ENCODE measurements at places on chromosomes 2 and 18. TPM values are rescaled to one million over a fixed set of nuclear protein-coding genes. Genes with fewer than 3 reads are reported as not detected.

Gene TYW5
- 13.0 TPM for total RNA-seq

- DNase-seq, result no peak
Observed at GRCh38 chr2:173961346-173961705, 3.8 kb downstream of the SP3 start.

- DNase-seq, result no peak
Observed at GRCh38 chr18:62179213-62179612, 7.6 kb downstream of the PIGN start.

DNA sequence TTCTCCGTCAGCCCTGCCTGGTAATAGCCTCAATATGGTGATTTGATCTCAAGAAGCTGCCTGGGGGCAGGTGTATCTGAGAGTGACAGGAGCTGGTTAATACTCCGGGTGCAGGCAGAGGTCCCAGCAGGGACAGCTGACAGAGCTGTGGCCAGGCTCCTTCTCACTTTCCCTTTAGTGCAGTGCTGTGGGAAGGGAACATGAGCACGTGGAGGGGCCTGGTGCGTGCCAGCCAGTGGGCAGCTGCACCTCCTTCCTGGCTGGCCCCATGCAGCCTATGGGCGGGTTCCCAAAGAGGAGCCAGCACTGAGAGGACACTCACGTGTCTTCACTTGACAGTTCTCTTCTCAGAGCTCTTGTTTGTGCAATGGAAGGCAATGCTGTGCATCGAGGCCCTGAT, 9.1 kb downstream of the CNNM4 start:
- peak; percentile 88 for DNase-seq

DNA sequence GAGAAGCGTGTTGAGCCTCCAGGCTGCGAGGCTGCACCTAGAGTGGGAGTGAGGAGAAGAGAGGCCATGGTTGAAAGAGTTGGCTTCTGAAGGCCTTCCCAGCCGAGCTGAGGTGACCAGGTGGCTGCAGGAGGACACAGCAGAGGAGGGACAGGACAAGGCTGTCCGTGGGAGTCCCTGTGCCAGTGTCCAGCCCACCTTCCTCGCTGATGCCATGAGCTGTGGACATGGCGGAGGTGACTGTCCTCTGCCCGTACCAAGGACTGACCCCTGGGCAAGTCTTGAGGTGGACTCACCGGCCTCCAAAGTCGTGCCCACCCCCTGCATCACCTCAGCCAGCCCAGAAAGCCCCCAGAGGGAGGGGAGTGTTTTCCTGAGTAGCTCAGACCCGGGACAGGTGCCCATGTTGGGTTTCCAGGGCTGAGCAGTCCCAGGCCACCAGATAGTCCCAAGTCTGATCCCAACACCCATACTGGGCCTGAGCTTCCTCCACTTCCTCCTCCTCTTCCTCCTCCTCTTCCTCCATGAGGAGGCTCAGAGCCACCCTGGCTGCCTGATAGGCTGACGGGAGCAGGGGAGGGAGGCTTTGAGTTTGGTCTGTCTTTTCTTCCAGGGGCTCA, 43.0 kb upstream of the FOSL2 start:
- no peak for DNase-seq

DNA sequence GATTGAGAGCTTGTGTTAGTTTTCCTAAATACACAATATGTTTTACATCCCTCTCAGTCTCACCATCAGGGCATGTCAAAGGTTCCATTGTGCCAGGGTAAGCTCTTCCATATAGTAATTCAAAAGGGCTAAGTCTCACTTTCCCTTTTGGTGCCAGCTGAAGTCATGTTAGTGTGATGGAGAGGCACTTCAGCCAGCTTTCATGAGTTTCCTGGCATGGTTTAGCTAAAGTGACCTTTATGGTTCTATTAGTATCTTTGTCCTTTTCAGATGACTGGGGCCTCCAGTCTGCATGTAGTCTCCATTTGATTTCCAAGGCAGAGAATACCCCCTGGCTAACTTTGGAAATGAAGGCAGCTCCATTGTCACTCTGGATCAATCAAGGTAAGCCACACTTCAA, 27.2 kb downstream of the NAT8 start:
- DNase-seq, result no peak

GRCh38 chr2:393711-394696, 106.1 kb upstream of the ALKAL2 start:
- DNase-seq, result peak; percentile 49

- DNase-seq, result no peak
Observed at GRCh38 chr2:96987301-96987909, 1.0 kb upstream of the FAM178B start.
